ENCODE measurements at places on chromosomes 3 and 15.
A peak's percentile ranks its signal among the peaks of the same experiment; 100 is the strongest.

DNA sequence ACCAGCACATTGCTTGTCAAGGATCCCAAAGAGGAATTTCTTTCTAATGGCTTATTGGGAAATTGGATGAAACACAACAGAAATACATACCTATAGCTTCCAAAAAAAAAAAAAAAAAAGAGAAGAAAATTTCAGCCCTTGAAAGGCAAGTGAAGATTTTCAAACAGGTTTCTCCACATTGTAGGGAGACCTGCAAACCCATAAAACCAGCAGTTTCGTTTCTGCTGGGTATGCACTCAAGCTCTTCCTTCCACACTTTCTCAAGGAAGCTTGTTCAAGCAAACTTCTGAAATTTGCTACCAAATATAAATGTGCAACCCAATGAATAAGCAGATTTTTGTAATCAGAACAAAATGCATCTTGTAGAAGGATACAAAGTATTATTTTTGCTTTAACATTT is 15.9 kb upstream of the SH3BP5 start:
- DNase-seq: no peak

GRCh38 chr3:160735826-160736225 is 20.2 kb upstream of the PPM1L start:
- no peak for DNase-seq

GRCh38 chr3:130480736-130481135 is 36.2 kb upstream of the COL6A6 start:
- DNase-seq: peak; percentile 18

DNA sequence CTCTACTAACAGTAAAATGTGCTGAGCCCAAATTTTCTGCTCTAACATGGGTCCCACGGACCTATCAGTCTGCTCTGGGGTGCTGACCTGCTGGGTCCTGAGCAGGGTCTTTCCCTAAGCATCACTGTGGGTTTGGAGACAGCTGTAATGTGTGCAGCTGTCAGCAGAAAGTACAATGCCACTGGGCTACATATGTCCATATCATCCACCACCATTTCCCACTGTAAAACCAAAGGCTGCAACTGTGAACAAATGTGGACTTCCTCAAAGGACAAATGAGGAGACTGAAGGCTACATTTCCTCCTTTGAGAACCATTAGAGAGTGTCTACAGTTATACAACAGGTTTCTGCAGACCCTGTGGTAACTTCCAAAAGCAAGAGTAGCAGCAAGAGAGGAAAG is 33.8 kb upstream of the IP6K2 start:
- no peak for DNase-seq

DNA sequence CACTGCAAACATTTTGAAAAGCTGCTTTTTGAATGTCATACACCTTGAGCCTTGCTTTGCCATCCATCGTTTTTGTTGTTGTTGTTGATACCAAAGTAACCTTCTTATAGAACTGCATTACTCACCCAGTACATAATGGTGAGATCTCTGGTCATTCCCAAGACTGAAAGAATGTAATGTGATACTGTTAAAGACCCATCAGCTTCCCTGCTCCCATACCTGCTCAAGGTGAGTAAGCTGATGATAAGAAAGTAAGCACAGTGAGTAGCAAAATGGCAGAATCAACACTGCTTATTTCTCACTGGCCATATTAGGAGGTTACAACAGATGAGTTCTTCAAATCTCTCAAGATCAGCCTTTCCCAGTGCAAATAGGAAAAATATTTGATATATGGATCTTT is 89.8 kb downstream of the CADPS start:
- DNase-seq: no peak

Data from GF-D8 (cell line).